ENCODE measurements at places on chromosomes 11 and 22.

- DNase-seq = no peak
Observed at GRCh38 chr11:17988465-17988864, 24.4 kb downstream of the SERGEF start.

GRCh38 chr11:77150836-77151235 lies 22.8 kb downstream of the MYO7A start:
- no peak for DNase-seq

DNA sequence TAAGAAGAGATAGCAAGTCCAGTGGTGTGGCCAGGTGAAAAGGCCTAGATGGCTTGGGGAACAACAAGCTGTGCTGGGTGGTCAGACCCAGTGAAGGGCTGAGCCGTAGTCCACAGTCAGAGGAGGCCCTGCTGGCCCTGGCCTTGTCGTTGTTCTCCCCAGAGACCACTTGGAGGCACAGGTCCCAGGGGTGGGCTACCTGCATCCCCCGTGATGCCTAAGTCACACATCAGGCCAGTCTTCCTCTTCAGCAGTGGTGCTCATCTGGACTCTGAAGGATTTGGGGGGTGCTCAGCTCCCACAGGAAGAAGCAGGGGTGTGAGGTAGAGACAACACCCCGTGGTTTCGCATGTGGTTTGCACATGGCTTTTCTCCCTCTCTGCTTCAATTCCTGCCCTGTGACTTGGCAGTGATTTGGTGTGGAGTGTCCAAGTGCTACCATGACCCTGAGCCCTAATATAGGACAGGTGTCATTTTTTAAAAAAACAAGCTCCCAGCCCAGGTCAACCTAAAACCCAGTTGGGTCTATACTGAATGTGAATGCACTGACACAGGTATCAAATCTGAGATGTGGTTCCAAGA lies 51.0 kb downstream of the ALX4 start:
- no peak for DNase-seq

GRCh38 chr11:32365192-32365591 lies 70.1 kb downstream of the WT1 start:
- DNase-seq = no peak

- no peak for DNase-seq
Observed at GRCh38 chr11:2788168-2789071, 88.6 kb upstream of the KCNQ1OT1 start.

DNA sequence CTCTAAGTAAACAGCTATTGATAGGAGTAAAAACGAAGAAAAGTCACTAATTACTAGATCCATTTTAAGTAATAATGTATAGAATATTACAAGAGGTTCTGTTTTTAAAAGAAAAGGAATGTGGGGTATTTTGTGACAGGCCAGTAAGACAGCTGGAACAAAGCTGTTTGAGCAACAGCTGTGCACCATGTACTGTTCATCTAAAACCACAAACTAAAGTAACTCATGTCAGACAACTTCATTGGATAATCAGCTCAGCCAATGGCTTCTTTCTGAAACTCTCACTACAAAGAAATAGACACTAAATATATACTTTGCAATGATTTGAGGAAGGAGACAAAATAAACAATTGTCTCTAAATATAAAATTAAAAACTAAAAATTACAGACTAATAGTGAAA lies 16.1 kb downstream of the RRAS2 start:
- no peak for DNase-seq

DNA sequence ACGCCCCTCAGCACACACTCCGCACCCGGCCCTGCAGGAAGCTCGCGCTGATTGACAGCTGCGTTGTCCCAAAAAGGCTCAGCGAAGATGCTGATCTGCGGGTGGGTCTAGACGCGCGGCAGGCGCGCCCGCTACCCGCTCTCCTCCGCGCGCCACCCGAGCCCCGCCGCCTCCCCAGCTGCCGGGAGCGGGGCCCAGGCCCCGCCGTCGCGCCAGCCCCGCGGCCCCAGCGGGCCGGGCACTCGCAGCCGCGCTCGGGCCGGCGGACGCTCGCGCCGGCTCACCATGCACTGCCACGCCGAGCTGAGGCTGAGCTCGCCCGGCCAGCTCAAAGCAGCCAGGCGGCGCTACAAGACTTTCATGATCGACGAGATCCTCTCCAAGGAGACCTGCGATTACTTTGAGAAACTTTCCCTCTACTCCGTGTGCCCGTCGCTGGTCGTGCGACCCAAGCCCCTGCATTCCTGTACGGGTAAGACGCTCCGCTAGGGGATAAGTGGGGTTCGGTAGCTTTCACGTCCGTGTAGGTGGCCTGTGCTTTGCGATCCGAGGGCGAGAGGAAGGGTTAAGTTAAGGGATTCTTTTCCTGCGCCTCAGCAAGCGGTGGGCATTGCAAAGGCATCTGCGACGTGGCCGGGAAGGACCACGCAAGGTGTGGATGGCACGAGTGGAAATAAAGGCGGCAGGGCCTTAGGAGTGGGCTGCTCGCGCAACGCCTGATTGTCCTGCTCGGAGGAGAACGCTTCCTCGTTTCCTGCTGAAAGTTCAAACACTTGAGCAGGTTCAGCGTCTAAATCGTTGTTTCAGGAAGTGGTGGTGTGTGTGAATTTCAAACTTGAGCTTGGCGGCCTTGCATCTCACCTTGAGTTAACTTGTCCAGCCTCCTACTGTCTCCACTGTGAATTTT lies at the start of gene BARX2:
TSS of gene BARX2 (plus strand) at position 98 of the 907 bp plus-strand sequence. CDS start at position 286, 188 bp downstream.
- no peak for DNase-seq

DNA sequence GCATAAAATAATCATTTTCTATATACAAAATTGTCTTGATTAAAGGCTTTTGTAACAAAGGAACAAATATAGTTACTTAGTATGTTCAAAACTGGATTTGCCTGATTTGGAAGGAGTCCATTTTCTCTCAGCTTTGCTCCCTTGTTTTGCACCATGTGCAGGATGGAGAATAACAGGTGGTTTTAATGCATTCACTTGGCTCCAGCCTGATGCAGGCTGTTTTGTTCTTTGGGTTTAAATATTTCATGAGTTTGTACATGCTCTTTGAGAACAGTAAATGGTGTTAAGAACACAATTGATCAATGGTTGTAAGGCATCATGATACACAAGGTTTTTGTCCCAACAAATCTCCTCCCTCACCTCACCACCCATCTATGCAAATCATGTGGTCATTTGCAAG lies 886.9 kb upstream of the CCDC90B start:
- DNase-seq = no peak

GRCh38 chr11:120108785-120109168 lies 29.1 kb downstream of the TRIM29 start:
- no peak for DNase-seq

All from stimulated activated CD4-positive, alpha-beta T cell treated with anti-CD3 and anti-CD28 coated beads, Interleukin-1b, Interleukin-23, amount 100 ng/mL, for 1 hour (primary cell).